Cardiac muscle cell (in vitro differentiated cells and primary cell): ENCODE measurements at places on chromosomes 13 and 19.

DNA sequence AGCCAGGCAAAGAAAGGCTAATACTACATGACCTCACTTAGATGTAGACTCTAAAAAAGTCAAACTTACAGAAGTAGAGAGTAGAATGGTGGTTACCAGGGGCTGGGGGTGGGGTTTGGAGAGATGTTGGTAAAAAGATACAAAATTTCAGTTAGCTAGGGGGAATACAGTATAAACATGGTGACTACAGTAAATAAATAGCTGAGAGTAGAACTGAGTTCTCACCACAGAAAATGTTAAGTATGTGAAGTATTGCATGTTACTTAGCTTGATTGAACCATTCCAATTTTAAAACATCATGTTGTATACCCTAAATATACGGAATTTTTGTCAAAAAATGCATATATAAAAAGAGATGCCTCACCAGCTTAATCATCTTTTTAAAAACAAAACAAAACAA lies 67.5 kb upstream of the DOCK9 start:
- no peak for DNase-seq

DNA sequence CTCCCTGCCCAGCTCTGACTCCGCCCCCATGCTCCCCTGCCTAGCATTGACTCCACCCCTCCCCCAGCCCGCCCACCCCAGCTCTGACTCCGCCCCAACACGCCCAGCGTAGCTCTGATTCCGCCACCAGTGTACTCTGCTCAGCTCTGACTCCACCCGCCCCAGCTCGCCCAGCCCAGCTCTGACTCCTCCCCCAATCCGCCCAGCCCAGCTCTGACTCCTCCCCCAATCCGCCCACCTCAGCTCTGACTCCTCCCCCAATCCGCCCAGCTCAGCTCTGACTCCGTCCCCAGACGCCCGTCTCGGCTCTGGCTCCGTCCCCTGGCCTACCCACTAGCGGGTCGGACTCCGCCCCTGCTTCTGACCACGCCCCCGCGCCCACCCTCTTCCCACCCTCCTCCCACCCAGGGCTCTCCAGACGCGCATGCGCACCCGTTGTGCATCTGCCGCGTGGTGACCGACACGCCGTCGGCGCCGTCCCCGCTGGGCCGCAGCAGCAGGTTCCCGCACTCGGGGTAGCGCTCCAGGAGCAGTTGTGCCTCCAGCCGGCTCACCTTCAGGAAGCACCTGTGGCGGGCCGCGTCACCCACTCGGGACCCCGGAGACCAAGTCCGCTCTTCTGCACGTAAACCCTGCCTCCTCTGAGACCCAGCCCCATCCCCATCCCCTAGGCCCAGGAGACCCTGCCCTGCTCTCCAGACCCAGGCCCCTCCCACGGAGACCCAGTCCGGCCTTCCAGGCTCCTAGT lies 10.2 kb downstream of the STAP2 start:
- DNase-seq: peak; percentile 99

DNA sequence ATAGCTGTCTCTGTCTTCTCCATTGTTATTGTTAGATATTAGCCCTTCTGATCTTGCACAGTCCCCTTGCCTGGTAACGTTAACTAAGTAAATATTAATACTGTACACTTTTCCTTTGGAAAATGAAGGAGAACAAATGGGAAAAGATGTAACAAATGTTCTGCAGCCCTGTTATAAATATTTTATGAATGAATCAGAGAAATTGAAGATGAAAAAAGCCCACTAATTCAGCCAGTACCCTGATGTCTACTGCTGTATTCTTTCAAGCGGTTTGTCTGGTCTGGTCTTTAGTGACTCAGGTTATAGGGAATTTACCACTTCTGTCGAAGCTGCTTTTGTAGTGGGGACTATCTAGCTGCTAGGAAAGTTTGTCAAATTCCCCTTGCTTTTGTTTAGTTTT lies 121.0 kb downstream of the COG6 start:
- peak; percentile 69 for DNase-seq

DNA sequence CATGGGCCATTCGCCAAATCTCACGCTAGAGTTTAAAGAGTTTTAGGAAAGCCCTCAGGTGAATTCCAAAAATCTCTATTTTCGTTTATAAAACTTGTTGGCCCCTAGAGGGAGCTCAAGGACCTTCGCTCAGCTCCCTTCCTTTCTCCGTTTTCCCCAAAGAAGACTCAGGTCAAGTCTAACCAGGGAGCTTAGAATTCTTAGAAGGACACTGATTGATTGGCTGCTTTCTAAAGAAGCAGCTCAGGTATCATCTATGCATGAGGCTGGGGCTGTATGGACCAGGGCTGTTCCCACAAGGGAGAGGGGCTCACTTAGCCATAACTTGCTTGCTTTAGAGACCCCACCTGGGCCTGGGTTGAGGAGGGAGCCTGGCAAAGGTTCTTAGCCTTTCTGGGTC lies 20.5 kb downstream of the DZIP1 start:
- peak; percentile 71 for DNase-seq

DNA sequence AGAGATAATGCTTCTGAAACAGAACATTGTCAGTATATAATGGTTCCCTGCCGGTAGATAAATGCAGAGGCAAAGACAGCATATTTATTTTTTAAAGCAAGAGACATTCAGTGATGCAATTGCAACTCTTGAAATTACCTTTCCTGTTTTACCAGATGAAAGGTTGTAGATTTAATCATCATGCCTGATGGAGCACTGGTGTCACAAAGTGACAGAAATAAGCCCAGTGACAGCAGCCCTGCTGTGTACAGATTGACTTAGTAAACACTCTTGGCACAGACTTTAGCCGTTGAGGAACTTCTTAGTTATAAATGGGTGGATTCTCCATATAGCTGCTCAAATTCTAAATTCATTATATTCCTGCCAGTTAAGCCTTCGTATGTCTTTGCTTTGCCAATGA lies 172.5 kb downstream of the ITGBL1 start:
- DNase-seq: no peak

GRCh38 chr13:95192998-95193397 lies 108.3 kb downstream of the ABCC4 start:
- DNase-seq: no peak

GRCh38 chr13:35763782-35764123 lies 287.3 kb upstream of the MAB21L1 start:
- no peak for DNase-seq
